ENCODE measurements at places on chromosomes 4 and X.

DNA sequence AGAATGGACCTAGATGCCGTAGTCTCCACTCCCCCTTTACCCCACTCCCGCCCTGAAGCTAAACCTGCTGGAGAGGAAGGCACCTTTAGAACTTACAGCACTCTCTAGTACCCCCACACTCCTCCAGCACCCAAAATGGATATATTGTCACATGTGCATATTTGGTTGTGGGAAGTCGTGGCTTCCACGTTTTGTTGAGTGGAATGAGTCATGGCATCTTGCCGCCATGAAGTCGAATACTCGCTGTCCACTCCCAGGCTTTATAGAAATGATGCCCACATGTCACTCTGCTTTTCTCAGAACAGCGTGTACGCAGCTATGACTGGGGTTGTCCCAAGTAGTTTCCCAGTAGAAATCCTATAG lies 545 bp downstream of the ABCE1 start:
- DNase-seq, result peak; percentile 36

DNA sequence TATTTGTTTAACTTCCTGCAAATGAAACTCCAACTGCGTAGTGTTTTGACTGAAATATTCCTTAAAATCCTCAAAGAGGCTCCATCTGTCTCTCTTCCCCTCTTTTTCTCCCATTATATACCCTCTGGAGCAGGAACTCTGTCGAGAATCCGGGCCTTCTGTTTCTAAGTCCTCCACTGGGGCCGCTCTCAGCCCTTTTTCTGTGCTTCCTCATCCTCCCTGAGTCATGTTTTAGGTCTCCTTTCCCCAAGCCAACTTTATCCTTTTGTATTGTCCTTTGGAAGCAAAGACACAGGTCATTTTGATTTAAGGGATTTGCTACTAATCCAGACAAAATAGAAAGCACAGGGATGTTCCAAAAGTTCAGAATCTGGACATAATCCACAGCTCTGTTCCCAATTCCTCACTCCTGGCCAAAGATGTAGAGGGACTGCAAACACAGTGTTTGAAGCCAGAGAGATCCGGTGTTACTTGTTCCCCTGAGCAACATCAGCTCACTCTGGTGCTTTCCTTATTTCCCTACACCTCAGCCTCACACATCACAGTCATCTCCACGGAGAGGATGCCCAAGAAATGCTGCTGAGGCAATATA lies 131.0 kb upstream of the KLF3 start:
- no peak for DNase-seq

- no peak for DNase-seq
Measured at GRCh38 chrX:2682565-2683177, 8.4 kb upstream of the CD99 start.

DNA sequence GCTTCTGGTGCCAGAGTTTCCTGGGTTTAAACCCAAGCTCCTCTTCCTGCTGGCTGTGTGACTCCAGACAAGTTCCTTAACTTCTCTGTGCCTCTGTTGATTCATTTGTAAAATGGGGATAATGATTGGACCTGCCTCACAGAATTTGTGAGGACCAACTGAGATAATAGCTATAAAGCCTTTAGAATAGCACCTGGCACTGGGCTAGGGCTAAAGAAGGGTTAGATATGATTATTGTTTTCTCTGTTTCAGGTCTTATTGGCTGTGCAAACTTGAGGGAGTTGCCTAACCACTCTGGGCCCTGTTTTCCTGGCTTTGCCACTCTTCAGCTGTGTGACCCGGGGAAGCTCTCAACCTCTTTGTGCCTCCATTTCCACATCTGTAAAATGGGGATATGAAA lies 37.8 kb downstream of the LGI2 start:
- DNase-seq, result no peak

Measured in NCI-H460 (cell line).